KG1 (cell line): ENCODE measurements at places on chromosomes 6 and 20.

DNA sequence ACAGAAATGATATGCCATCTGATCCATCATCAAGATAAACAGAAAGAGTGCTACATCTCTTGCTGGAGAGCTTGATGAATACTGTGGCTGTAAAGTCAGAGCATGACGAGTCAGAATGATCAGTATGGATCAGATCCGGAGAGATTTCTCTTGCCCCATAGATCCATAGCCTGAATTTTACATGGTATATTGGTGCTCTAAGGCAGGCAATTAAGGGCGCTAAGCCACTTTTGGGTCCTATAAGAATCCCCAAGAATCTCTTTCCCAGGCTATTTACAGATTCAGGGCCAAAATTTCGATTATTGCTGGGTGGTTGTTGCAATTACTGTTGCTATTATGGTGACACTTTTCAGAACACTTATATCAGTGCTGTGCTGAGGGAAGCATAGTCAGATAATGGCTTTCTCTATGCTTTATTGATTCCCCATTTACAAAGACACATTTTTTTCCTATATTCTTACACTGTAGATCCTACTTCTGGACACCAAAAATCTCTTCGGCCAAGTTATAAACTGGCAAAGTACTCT is 94.4 kb downstream of the ADGRB3 start:
- no peak for DNase-seq

DNA sequence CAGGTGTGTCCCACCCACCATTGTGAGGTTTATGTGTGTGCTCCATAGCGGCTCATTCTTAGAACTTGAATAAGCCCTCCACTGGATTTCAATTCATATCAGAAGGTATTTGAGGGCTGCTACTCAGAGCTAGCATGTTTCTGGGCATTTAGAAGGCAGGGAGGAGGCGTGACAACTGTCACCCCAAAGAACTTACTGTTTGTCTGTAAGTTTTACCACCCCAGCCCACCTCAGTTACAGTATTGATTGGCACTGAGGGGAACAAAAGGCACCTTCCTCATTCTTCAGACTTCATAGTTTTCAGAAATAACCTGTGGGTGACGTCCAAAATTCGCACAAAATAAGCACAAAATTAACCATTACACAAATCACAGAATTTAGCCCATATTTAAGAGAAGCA is 81.7 kb downstream of the KHDC1L start:
- no peak for DNase-seq

GRCh38 chr20:36744764-36745191 is 1.1 kb downstream of the NDRG3 start:
- DNase-seq: no peak

DNA sequence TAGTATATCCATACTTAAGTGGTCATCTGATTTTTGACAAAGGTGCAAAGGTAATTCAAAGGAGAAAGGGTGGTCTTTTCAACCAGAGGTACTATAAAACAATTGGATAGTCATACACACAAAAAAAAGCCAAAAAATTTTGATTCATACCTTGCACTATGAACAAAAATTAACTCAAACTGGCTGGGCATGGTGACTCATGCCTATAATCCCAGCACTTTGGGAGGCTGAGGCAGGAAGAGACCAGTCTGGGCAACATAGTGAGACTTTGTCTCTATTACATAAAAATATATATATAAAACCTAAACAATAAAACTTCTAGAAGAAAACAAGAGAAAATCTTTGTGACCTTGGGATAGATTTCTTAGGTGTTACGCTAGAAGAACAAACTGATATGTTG is 43.8 kb upstream of the ADIG start:
- no peak for DNase-seq

DNA sequence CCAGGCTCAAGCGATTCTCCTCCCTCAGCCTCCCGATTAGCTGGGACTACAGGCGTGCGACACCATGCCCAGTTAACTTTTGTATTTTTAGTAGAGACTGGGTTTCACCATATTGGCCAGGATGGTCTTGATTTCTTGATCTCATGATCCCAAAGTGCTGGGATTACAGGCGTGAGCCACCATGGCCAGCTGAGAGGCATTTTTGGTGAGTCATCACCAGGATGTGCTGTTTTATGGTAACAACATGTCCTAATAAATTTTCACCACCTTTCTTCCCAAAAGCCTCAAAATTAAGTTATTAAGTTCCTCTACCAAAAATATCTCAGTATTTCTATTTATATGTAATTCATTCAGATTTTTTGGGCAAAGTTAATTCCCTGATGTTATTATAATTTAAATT is 53.5 kb downstream of the COL21A1 start:
- no peak for DNase-seq

- no peak for DNase-seq
Measured at GRCh38 chr6:45789238-45789637, 226.4 kb downstream of the CLIC5 start.

DNA sequence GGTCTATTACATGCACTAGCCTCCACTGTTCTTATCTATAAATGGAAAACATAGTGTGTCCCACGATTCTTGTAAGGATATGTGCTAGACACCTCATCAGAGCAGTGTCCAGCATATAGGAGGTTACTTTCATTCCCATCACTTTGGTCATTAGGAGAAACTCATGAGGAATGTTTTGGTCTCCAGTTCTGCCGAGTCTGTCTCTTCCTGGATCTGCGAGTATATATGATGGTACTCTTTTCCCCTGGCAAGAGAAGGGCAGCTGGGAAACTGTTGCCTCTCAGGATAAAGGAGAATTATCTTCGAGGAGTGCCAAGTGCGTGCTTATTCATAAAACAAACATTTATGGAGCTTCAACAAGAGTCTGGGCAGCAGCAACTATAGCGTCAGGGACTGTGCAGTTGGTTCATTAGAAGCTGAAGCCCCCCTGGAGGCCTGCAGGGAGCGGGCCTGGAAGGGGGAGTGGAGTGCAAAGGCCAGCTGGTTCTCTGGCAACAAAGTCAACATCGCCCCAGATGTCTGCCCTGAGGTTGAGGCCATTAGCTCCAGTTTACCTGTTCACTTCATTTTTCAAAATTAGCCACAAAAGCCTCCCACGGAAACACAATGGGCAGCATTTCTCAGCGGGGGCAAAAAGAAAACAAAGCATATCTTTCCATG is 811.9 kb downstream of the MAFB start:
- no peak for DNase-seq

GRCh38 chr20:21623074-21623780 is 82.2 kb upstream of the PAX1 start:
- DNase-seq: peak; percentile 27

DNA sequence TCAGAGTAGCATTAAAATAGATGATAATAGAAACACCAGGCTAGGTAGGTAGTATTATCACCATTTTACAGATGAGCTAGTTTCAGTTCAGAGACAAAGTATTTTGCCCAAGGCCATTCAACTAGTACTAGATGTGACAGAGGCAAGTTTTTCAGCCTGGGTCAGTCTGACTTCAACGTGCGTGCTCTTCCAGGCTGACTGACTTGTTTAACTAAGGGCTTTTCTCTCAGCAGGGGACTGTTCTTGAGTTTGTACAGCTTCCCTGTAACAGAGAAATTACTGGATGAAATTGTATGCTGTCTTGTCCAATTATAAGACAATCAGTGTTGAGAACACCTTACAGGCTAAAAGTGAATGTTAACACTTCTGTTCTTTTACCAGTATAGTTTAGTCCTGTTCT is 333.5 kb upstream of the MAN1A1 start:
- no peak for DNase-seq

DNA sequence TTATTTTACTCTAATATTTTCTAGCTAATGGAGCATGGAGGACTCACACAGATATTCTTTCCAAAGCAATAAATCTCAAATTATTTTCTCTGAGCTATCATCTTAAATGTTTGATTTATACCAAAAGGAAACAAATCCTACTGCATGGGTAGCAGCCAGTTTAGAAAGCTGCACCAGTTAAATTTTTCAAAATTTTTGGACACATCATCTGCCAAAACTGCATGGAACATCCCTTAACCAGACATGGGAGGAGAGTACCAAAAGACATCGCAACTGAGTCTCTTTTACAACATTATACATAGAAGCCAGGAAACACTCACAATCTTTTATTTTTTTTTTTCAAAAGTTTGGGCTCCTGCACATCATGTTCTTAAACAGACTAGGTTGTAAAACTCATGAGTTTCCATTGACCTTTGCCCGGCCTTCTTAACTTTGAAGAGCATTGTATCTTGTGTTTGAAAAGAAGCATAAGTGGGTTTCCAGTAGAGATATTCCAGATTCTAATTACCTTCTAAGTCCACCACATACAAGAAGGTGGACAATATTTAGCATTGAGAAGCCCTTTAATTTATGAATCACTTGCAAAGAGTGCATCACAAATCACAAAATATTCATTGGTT is 87.7 kb upstream of the HMGCLL1 start:
- no peak for DNase-seq

GRCh38 chr20:59055302-59055701 is 12.7 kb upstream of the PRELID3B start:
- DNase-seq: no peak

- DNase-seq: no peak
Measured at GRCh38 chr6:76792394-76792793, 670.9 kb downstream of the HTR1B start.

- DNase-seq: no peak
Measured at GRCh38 chr6:158358450-158359077, 46.3 kb downstream of the TULP4 start.

DNA sequence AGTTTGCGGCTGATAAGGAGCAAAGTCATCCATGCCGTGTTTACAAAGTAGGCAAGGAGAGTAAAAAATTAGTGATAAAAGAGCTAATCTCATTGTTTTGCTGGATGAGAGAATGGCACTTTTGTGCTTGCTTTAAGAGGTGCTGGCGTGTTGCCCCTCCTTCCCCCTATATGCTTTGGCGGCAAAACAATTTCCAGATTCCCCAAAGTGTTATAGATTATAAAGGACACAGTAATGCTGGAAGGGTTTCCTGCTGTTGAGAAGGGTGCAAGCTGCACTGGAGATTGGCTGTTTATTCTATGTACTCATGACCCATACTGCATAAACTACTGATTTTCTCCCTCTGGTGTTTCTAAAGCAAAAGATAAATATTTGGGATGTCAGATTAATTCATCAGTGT is 338.9 kb upstream of the MAP3K7 start:
- DNase-seq: no peak

DNA sequence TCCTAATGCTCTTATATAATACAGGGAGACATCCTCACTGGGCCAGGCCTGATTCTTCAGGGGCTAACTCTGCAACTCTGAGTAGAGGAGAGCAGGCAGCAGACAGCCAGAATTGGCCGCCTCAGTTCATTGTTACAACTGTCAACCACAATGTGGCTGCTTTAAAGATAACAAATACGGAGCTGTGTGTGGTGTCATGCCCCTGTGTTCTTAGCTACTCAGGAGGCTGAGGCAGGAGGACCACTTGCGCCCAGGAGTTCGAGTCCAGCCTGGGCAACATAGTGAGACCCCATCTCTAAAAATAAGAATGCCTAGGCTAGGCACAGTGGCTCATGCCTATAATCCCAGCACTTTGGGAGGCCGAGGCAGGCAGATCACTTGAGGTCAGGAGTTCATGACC is 34.3 kb downstream of the CEP250 start:
- DNase-seq: no peak

DNA sequence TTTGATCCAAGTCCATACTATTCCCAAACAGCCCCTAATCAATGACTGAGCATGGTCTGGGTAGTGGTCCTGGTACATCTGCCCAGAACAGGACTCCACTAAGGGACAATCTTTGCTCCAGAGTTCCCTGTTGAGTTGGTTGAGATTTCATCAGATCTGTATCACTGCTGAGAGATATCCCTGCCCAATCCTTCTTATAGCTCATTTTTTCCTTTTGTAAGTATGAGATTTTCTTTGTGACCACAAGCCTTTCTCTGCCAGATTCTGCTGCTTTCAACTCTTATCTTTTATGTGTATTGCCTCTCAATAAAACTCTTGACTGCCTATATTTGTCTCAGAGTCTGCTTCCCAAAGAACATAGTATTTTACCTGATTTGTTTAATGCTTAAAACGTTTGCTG is 46.2 kb upstream of the LAMA2 start:
- no peak for DNase-seq

DNA sequence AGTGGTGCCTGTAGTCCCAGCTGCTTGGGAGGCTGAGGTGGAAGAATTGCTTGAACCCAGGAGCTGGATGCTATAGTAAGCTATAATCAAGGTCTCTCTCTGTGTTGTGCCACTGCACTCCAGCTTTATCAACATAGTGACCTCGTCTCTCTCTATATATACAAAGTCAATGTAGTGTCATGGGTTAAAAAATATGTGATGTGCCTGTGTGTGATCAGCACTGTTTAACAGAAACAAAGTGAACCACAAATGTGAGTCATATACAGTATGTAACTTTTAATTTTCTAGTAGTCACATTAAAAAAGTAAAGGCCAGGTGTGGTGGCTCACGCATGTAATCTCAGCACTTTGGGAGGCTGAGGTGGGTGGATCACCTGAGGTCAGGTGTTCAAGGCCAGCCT is 85.3 kb upstream of the RNF24 start:
- DNase-seq: no peak

DNA sequence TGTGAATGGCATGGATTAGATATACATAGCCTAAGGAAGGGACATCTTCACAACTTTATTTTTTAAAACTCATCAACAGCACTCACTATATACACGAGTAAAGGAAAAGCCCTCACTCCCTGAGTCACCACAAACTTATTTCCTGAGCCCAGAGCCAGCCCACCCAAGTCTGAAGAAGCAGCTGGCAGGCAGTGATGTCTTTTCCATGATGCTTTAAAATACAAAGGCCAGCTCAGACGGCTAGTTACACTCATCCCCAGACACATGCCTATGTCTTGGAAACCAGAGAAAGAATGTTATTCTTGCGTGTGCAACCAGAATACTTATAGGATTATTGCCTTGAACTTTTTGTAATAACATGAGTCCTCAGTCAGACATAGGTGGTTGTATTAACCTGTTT is 114.4 kb downstream of the ADGRG6 start:
- DNase-seq: no peak

DNA sequence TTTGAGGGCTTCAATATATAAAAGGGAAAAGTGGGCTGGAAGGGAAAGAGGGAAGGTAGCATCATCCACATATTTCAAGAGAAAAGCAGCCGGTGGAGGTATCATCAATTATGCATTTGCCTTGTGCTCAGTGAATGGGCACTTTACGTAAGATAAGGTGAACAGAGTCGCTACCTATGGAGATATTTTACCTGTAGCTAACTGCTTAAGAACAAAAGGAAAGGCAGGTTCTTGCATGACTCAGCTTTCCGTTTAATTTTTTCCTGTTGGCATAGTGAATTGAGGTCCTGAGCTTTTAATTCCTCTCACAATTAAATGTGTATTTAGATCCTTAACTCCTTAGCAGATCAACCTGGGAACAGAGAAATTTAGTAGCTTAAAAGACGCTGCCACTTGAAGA is 25.5 kb upstream of the PLCB4 start:
- DNase-seq: no peak

DNA sequence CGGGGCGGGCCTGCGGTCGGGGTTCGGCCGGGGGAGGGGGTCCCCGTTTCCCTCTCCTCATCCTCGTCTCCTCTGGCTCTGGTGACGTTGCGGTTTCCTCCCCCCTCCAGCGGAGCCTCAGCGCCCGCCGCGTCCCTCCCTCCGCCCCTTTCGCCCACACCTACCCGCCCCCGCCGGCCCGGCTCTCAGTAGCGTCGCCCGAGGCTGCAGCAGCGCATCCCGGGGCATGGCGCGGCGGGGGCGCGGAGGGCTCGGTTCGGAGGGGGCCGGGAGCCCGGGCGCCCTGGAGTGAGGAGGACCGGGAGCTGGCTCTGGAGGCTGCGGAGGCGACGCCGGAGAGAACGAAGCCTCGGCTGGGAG is at the start of gene DSE:
DSE (plus strand) TSS at position 188 of the 360 bp plus-strand sequence. CDS start 28,304 bp downstream, outside the sequence.
- DNase-seq: no peak
